ENCODE measurements at places on chromosomes 13 and 19.

DNA sequence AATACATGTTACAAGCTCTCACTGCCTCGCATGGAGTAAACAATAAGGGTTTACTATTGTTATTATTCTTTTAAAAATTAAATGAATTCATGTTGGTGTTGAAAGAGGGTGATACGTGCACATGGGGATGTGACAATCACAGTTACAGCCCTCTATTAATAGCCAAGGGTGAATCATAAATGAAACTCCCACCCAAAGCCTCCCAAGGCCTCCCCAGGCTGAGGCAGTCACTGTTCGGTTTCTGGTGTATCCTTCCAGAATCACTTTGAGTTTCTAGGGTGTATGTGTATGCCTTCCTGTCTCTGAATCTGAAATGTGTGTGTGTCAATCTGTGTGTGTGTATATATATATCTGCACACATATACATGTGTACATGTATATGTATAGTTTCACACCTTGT lies 73.4 kb downstream of the AKAP11 start:
- no peak for DNase-seq

DNA sequence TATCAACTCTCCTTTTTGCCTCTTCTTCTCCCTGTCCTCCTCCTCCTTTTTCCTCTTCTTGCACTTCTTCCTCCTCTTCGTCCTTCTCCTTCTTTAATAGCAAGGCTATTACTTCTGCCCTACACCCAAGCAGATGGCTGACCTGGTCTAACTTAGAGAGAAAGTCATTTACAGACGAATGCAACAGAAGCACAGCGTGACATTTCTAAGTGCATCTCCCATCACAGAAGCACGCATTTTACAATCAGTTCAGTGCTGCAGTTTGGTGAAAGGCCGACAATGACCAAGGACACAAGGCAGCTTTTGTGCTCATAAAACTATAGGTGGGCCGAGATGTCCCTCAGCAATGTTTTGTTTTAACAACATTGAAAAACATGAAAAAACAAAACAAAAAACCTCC lies 231.5 kb downstream of the FGF14 start:
- no peak for DNase-seq

DNA sequence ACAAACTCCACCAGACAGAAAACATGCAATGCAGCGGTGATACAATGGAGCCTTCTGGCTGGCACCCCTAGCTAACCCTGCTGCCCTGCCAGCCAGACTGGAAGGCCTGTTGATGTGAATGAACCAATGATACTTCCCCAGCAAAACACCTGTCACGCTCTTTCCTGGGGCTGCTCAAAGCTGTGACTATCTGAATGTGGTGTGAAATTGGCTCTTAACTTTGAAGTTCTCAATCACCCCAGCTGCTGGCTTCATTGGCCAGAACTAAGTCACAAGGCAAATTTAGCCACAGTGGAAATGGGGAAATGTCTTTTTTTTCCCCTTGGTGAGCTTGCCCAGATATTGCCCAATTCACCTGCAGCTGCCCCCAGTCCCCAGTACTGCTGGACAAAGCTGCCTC lies 147.3 kb downstream of the SLC7A1 start:
- DNase-seq = no peak

- DNase-seq = peak; percentile 29
These were observed 5.1 kb upstream of the ZNF227 start for GRCh38 chr19:44207126-44207803.

GRCh38 chr13:71979616-71980015 lies 112.6 kb upstream of the DACH1 start:
- DNase-seq = no peak

GRCh38 chr13:48790199-48790598 lies 136.5 kb downstream of the CYSLTR2 start:
- no peak for DNase-seq

Measured in stimulated activated CD4-positive, alpha-beta T cell treated with anti-CD3 and anti-CD28 coated beads, Interleukin-1b, Interleukin-23, amount 100 ng/mL, for 1 hour (primary cell).